Stimulated activated CD8-positive, alpha-beta memory T cell treated with anti-CD3 and anti-CD28 coated beads, Interleukin-4, amount 100 ng/mL, for 4 hours (primary cell): ENCODE measurements at places on chromosomes 2 and 18.

GRCh38 chr2:47890711-47891368, 15.5 kb downstream of the FBXO11 start:
- no peak for DNase-seq

GRCh38 chr2:217510771-217511291, 492.0 kb downstream of the TNS1 start:
- no peak for DNase-seq

DNA sequence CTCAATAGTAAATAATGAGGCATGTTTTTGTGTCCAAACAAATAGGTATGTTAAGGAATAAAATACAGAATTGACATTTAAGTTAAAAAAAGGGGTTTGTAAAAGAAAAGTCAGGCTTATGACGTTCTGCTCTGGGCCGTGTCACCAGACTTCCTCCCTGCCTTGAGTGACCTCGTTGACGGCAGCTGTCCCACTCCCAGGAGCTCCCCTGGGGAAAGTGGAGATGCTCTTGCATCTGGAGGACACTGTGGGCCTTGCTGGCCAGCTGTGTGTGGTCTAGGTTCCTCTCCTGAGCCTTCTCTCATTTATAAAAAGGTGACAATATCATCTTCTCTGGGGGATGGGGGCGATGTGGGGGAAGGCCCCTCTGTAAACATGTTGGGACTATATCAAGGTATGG, 196.2 kb downstream of the CLIP4 start:
- no peak for DNase-seq

DNA sequence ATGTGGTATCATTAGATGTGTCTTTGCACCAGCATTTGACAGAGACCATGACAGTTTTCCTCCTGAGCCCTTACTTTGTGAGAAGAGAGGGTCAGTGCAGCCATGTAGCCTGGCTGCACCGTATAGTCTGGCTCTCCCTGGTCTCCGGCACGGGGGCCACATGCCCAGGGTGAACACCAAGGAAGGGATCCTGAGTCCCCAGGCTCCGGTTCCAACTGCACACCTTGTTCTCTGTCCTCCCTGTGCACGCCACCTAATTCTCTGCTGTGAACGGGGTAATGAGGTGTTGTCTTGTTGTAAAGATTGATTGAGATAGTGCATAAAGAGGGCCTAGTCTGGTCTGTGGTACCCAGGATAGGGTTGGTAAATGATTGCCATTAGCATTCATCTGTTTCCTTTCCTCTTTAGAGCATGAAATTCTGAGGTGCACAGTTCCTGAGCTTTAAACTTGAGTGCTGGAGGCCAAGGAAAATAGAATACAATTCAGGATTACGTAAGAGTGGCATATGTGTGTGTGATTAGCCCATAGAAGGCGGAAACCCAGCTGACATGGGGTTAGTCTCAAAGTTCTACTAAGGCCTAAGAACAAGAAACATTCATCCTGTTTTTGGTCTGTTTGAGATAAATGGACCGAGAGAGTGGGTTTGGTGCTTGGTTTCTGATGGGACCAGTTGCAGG, 55.5 kb downstream of the NCK2 start:
- no peak for DNase-seq

DNA sequence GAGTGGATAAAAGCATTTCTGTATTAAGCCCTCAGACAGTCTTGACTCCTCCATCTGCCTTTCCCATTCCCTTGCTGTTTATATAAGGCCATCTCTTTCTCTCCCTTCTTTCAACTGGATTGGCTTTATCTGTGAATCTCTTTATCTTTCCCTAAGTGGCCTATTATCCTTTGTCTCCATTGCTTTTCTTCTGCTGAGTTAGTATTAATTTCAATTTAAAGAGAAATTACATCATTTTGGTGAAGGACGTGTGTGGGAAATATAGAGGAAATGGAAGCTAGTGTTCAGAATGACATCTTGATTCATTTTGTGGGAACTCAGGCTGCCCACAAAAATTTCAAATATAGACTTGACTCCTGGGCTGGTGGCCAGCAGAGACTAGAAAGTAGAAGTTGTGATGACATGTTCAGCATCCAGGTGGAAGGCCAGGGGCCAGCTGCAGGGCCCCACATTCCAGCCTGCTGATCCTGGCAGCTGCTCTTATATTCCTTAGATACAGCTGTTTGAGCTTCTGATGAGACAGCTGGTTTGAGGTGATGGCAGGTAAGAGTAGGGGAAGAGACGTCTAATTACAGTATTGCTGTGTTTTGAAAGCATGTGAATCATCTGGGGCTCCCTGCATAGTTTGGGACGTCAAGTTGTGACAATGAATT, 52.3 kb downstream of the DIS3L2 start:
- no peak for DNase-seq

DNA sequence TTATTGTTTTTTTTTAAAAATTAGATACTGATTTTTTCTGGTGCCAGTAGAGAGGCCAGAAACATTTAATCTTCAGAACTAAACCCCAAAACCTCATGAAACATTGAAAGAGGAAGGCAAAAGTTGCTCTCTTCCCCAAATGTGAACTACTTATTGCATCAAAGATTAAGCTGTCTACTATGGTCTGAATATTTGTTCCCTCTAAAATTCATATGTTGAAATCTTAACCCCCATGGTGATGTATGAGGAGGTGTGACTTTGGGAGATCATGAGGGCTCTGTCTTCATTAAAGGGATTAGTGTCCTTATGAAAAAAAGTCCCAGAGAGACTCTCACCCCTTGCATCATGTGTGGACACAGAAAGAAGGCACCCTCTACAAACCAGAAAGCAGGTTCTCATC, 28.2 kb upstream of the SLC8A1 start:
- DNase-seq: no peak

DNA sequence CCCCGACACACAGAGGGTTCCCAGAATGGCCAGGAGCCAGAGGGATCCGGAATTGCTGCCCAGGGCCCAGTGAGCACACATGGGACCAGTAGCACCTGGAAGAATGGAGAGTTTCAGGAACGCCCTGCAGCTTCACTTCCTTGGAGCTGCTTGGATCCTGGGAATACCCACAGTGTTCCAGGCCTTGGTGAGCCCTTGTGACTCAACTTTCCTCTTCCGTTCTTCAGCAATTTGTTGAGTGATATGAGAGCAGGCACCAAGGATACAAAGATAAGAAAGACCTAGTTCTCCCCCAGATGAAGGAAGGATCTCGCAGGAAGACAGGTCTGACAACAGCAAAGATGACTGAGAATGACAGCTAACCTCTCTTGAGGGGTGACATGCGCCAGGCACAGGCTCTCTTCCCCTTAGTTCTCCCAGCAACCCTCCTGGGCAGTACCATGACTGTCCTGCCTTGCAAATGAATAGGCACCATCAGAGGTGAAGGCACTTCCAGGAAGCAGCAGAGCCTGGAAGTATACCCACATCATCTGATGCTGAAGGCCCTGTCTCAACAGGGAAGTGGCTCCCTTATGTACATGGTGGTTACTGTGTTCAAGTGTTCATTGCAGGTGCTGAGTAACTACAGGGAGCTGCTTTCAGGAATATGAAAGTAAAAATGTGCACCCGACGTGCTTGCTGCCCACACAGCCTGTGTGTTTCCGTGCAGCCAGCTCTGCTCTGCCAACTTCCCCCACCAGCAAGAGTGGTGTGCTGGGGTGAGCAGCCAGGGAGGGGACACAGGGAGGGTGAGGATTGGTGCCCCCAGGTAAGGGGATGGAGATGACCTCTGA, 116.2 kb downstream of the STPG4 start:
- no peak for DNase-seq

DNA sequence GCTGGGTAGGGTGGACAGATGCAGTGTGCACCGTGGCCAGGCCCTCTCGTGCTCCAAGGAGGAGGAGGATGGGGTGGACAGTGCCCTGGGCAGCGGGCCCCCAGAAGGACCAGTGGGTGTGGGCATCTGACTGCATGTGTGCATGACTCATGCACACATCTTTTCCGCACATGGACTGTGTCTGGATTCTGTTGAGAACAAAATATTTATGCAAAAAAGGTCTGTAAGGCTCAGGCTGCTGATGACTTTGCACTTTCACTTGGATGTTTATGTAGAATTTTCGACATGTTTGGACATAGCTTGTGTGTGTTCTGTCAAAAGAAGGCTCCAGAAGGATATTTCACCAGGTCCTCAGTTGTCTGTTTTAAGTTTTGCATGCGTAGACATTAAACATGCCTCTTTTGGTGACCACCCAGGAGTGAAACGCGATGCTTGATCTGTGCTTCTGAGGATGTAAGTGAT, 45.6 kb downstream of the MTCL1 start:
- no peak for DNase-seq

DNA sequence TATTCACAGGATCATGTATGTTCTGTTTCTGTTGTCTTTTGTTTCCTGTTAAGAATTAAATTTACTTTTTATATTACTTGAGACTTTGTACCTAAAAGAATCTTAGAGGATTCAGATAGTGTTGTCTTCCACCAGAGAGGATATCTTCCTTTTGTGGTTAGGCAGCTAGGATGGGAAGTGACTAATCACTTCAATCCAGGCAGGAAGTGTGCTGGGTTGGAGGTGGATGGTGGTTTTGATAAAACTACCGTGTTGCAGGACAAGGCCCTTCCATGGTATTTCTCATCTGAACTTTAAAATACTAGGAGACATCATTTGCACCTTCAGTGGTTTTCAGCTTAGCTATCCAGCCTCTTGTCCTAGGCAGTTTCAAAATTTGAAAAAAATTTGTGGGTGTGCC, 728.6 kb upstream of the CDH2 start:
- DNase-seq: no peak

GRCh38 chr2:9981655-9982054, 30.2 kb downstream of the GRHL1 start:
- DNase-seq: no peak

DNA sequence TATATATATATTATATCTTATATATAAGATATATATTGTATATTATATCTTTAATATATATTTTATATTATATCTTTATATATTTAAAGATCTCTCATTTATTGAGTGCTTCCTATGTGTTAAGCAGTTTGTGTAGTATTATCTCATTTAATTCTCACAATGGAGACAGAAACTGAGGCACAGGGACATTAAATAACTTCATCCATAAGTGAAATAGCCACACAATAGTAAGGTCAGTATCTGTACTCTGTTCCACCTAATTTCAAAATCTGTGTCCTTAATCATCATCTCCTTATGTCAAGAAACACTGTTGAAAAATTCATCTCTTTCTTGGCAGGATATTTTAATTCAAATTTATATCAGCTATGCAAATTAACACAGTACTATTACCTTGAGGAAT, 52.8 kb upstream of the CD302 start:
- DNase-seq: no peak

GRCh38 chr2:221981912-221982470, 316.8 kb downstream of the PAX3 start:
- no peak for DNase-seq

- DNase-seq: no peak
Observed at GRCh38 chr18:9539283-9539682, 64.0 kb downstream of the RALBP1 start.

DNA sequence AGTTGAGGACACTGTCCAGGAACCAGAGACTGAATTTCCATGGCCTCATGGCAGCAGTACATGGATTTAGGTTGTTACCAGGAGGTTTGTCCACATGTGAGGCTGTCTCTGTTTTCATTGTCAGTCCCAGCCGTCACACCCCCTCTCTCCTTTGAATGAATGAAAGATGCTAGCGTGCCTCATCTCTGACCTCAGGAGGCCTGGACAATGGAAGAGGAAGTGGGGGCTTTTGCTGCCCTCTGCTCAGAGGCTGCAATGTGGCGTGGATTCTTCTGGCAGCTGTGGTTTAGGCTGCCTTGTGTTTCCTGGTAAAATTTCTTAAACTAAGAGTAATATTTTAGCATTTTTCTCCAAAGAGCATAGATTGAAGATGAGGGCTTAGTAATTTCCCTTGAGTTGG, 47.5 kb downstream of the RAB31 start:
- DNase-seq: no peak

GRCh38 chr2:156657809-156658208, 221.6 kb downstream of the GPD2 start:
- no peak for DNase-seq

GRCh38 chr2:160522951-160523710, 29.5 kb upstream of the RBMS1 start:
- no peak for DNase-seq

DNA sequence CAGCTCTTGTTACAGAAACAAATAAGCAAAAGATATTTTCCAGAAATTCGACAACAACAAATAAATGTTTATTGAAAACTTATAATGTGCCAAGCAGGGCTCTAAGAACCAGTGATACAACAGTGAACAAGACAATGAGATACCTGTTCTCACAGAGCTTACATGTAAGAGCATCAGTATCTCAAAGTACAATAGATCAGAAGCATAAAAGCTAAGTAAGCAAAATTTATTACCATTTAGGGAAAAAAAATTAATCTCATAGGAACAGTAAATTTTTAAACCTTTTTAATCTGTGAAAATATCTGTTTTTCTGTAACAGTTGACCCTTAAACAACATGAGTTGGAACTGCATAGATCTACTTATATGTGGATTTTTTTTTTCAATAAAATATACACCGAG, 20.9 kb downstream of the ROCK1 start:
- DNase-seq: no peak

DNA sequence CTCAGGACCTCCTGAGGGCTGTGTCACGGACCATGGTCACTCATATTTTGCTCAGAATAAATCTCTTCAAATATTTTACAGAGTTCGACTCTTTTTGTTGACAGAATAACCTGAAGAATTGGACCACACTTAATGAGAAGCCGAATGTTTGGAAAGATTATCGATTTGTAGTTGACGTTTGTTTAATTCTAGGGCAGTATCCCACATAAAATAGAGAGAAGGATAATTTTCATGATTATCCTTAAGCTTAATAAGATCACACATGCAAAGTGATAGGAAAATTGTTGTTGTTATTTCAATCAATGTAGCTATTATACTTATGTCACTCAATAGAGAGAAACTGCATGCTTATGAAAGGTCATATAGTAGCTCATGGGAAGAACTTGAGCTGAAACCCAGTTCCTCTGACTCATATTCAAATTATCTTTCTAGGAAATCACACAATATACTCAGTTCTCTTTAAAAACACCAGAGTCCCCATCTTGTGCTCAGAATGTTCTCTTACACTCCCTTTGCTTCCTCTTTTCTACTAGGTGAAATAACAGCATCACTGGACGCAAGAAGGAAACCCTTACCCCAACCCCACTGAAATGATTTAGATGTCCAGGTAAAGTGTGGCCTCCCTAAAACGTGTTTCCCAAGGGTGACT, 982.1 kb downstream of the TSN start:
- no peak for DNase-seq

DNA sequence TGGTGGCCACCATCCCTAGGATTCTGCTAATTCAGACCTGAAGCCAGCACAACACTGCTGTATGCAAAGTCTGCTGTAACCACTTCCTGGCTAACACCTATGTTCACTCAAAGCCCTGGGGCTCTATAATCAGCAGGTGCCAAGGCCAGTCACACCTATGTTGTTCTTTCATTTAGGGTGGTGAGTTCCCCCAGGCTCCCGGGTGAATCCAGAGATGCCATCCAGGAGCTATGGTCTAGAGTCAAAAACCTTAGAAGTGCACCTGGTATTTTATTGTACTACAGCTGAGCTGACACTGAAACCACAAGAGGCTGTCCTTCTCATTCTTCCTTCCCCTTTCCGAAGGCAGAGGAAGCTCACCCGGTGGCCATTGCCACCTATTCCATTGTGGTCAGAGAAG, 46.2 kb upstream of the CCDC141 start:
- no peak for DNase-seq
